Activated naive CD4-positive, alpha-beta T cell treated with anti-CD3 and anti-CD28 coated beads, Interleukin-2, amount 10 ng/mL, durations not matched to agents 7 days and 5 days (primary cell): ENCODE measurements at places on chromosomes 4 and X.

DNA sequence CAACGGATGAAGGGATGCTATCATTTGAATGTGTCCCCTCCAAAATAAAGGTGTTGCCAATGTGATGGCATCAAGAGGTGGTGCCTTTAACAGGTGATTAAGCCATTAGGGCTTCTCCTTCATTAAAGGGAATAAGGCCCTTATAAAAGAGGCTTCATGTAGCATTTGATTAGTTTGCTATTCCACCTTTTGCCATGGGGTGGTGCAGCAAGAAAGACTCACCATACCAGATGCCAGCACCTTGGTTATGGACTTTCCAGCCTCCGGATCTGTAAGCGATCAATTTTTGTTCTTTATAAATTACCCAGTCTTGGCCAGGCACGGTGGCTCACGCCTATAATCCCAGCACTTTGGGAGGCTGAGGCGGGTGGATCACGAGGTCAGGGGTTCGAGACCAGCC, 7.9 kb upstream of the SLC25A43 start:
- DNase-seq: peak; percentile 37
- no peak overlapping the region for H3K4me3 ChIP-seq
- no peaks in the 10 kb centered on the region for H3K4me1 ChIP-seq
- no peak overlapping the region for H3K27ac ChIP-seq

GRCh38 chr4:183436417-183436816, 8.0 kb upstream of the CDKN2AIP start:
- peaks cover 18% of the 10 kb centered on the region for H3K4me1 ChIP-seq
- H3K4me3 ChIP-seq: no peak overlapping the region
- H3K36me3 ChIP-seq: no peaks in the 10 kb centered on the region
- no peak overlapping the region for H3K27ac ChIP-seq
- DNase-seq: no peak

GRCh38 chr4:58136604-58137003, 1026.4 kb upstream of the IGFBP7 start:
- no peak overlapping the region for H3K27ac ChIP-seq
- H3K27me3 ChIP-seq: no peaks in the 10 kb centered on the region
- no peak overlapping the region for H3K4me3 ChIP-seq
- H3K36me3 ChIP-seq: no peaks in the 10 kb centered on the region

- DNase-seq: no peak
- no peaks in the 10 kb centered on the region for H3K4me1 ChIP-seq
- no peak overlapping the region for H3K4me3 ChIP-seq
Observed at GRCh38 chr4:145566086-145566708, 53.0 kb upstream of the MMAA start.

GRCh38 chr4:125393825-125394224, 79.1 kb downstream of the FAT4 start:
- H3K4me3 ChIP-seq: no peak overlapping the region
- no peaks in the 10 kb centered on the region for H3K27me3 ChIP-seq
- H3K27ac ChIP-seq: no peak overlapping the region
- DNase-seq: no peak
- no peaks in the 10 kb centered on the region for H3K36me3 ChIP-seq

GRCh38 chr4:141132709-141133145, 542 bp downstream of the RNF150 start:
- no peak overlapping the region for H3K4me3 ChIP-seq
- no peaks in the 10 kb centered on the region for H3K36me3 ChIP-seq
- peaks cover 62% of the 10 kb centered on the region for H3K27me3 ChIP-seq
- peak; percentile 21 for DNase-seq
- H3K4me1 ChIP-seq: peaks cover 12% of the 10 kb centered on the region

DNA sequence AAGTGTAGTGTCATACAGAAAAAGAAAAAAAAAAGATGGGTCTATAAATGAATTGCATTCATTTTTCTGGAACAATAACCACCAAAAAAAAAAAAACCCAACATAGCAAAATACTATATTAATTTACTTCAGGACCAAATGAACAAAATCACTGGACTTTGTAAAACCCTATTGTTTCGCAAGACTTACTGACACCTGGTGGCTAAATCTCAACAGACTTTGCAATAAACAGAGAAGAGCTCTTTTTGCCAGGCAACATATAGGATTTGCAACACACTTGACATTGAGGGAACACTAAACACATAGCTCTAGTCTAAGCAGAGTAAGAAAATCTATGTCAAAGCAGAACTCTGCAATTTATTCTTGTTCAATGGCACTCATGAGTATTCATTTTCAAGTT, 990.2 kb downstream of the STPG2 start:
- no peak for DNase-seq
- no peaks in the 10 kb centered on the region for H3K4me1 ChIP-seq
- H3K36me3 ChIP-seq: no peaks in the 10 kb centered on the region
- H3K27ac ChIP-seq: no peak overlapping the region

- DNase-seq: peak; percentile 54
- H3K4me3 ChIP-seq: no peak overlapping the region
- peaks cover 2% of the 10 kb centered on the region for H3K4me1 ChIP-seq
- H3K27ac ChIP-seq: no peak overlapping the region
- H3K36me3 ChIP-seq: no peaks in the 10 kb centered on the region
Observed at GRCh38 chrX:74343343-74344279, 39.6 kb downstream of the ZCCHC13 start.

DNA sequence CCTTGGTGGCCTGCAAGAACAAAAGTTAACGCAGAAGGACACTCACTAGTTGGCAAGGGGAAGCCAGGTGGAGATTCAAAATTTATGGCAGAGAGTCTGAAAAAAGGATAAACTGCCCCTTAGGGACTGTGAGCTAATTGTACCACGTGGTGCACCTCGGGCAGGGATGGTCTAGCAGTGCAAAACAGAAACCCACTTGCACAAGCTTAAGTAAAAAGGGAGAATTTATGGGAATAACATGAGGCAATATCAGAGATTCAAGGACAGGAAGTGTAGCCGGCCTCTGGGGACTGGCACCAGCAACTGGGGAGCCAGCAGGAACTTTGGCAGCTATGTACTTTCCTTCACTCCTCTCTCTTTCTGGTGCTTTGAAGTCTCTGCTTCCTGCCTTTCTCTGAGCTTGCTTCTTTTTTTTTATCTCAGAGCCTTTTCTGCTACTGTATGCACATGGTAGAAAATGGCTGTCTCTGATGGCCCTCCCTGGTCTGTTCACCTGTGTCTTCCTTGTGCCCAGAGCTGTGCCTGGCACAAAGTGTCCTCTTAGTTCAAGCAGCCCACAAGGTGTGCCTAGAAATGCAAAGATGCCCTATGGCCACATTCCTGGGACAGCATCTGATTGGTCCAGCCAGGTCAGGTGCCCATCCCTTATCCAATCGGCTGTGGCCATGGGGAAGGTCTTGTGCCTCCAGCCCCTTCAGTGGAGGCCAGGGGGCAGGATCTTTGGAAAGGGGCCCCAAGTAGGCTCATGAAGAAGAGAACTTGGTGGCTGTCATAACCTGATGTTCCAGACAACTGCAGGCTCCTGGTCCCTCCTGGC, 114.8 kb upstream of the ATP6AP2 start:
- H3K27me3 ChIP-seq: peaks cover 12% of the 10 kb centered on the region
- DNase-seq: no peak
- H3K36me3 ChIP-seq: no peaks in the 10 kb centered on the region
- peaks cover 27% of the 10 kb centered on the region for H3K4me1 ChIP-seq
- H3K4me3 ChIP-seq: no peak overlapping the region

DNA sequence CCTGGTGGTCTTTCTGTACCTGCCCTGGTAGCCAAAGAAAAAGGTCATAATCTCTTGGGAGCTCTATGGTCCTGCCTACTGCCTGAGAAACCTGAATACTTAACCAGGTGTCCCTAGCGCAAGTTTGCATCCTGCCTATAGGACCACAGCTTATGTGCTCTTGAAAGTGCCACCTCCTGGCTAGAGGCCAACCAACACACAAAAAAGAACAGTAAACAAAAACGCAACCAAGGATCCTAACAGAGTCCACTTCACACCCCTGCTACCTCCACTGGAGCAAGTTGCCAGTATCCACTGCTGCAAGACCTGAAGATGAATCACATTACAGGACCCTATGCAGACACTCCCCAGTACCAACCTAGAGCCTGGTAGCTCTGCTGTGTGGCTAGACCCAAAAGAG, 103.2 kb upstream of the PABPC5 start:
- H3K4me3 ChIP-seq: no peak overlapping the region
- H3K4me1 ChIP-seq: no peaks in the 10 kb centered on the region
- no peak for DNase-seq
- H3K36me3 ChIP-seq: no peaks in the 10 kb centered on the region

- DNase-seq: no peak
- H3K27ac ChIP-seq: no peak overlapping the region
Observed at GRCh38 chr4:175413561-175413960, 398.5 kb downstream of the GPM6A start.

DNA sequence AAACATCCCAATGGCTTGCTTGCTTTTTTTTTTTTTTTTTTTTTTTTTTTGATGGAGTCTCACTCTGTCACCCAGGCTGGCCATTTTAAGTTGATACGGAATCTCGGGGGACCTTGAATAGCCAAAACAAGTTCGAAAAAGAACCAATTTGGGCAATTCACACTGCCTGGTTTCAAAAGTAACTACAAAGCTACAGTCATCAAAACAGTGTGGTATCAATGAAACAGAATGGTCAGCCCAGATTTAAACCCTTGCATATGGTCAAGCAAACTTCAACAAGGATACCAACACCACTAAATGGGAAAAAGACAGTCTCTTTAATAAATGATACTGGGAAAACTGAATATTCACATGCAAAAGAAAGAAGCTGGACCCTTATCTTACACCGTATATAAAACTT, 41.8 kb downstream of the BRCC3 start:
- no peaks in the 10 kb centered on the region for H3K4me1 ChIP-seq
- H3K36me3 ChIP-seq: peaks cover 34% of the 10 kb centered on the region
- H3K27ac ChIP-seq: no peak overlapping the region
- no peaks in the 10 kb centered on the region for H3K27me3 ChIP-seq
- no peak for DNase-seq
- H3K4me3 ChIP-seq: no peak overlapping the region

- no peak for DNase-seq
- peaks cover 2% of the 10 kb centered on the region for H3K4me1 ChIP-seq
- no peaks in the 10 kb centered on the region for H3K27me3 ChIP-seq
- H3K4me3 ChIP-seq: no peak overlapping the region
Observed at GRCh38 chrX:42696536-42697124, 81.3 kb downstream of the PPP1R2C start.

DNA sequence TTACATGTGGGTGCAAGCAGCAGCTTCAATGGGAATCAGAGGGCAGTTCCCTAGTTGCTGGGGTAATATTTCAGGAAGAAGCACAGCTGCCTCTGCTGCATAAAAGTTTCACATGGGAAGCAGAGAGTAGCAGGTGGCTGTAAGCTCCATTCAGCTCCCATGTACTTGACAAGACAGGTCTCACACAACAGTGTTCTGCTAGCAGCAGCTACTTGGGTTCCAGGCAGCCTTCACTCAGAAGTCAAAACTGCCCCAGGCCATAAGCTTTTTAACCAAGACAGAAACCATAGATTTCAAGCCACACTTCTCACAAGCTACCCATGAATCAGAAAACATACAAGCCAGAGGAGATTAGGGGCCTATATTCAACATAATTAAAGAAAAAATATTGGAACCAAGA, 41.4 kb upstream of the SPIN2A start:
- no peaks in the 10 kb centered on the region for H3K27me3 ChIP-seq
- H3K4me1 ChIP-seq: no peaks in the 10 kb centered on the region
- no peak overlapping the region for H3K27ac ChIP-seq
- no peak for DNase-seq
- H3K36me3 ChIP-seq: peaks cover 2% of the 10 kb centered on the region

DNA sequence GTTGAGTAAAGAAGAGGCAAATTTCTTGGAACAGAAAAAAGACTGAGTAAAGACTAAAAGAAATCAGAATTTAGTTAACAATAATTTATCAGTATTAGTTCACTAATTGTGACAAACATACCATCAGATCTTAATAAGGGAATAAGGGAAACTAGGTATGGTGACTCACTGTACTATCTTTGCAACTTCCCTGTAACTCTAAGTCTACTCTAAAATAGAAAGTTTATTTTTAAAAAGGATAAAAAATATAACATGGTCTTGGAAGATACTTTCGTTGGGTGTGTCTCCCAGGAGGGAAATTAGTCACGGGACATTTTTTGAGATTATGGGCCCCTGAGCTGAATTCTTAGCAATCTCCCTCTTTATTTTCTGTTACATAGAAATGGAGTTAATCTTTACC, 97.3 kb downstream of the EMCN start:
- H3K27ac ChIP-seq: no peak overlapping the region
- DNase-seq: no peak
- H3K4me1 ChIP-seq: no peaks in the 10 kb centered on the region
- no peak overlapping the region for H3K4me3 ChIP-seq
- H3K36me3 ChIP-seq: no peaks in the 10 kb centered on the region
- no peaks in the 10 kb centered on the region for H3K27me3 ChIP-seq

DNA sequence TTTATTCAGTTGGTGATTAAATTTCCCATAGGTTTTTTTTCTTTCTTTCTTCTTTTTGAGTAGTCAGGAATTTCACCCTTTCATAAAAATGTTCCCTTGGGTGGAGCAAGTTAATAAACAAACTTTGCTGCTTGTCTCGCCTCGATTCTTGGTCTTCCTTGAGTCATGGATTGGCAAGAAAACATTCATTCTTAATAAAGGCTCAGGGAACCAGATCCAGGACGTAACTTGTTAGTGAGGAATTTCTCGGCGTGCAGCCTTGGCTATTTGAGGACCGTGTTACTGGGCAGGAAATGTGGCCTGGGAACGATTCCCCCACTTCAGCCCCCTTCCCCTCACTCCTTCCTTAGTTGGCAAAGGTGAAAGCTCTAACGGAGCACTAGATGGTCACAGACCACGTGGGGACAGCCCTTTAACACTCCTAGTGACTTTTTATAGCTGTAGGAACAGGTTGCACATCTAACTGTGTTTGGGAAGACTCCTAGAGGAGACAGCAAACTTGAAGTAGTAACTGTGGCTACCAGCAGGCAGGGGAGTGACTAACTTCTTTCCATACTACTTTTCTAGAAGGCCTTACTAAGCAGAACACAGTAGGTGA, 106.8 kb downstream of the UCHL1 start:
- H3K27me3 ChIP-seq: peaks cover 53% of the 10 kb centered on the region
- no peaks in the 10 kb centered on the region for H3K4me1 ChIP-seq
- H3K4me3 ChIP-seq: no peak overlapping the region
- DNase-seq: no peak

DNA sequence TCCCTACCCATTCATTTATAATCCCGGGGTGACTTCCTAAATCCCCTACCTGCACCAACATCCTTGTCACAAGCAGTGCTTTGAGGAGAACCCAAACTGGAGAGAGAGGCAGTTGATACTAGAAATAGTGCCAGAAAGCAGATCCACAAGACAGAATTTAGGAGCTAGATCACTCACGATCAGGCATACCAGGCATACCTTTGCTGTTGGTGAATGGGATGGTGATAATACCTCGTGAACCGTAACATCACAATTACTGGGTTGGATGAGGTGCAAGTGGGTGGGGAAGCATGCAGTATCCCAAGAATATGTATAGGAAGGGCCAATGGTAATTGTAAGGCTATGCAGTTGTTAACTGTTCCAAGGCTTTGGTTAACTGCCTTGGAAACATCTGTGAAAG, 129.3 kb downstream of the TMA16 start:
- DNase-seq: no peak
- no peak overlapping the region for H3K4me3 ChIP-seq
- no peaks in the 10 kb centered on the region for H3K27me3 ChIP-seq

GRCh38 chr4:165301833-165302232, 25.6 kb upstream of the MSMO1 start:
- H3K36me3 ChIP-seq: peaks cover 46% of the 10 kb centered on the region
- peak; percentile 59 for DNase-seq
- peak overlapping the region; percentile 87 for H3K27ac ChIP-seq
- H3K4me1 ChIP-seq: peaks cover 35% of the 10 kb centered on the region
- no peaks in the 10 kb centered on the region for H3K27me3 ChIP-seq
